ENCODE measurements at places on chromosomes 1 and 21.

- no peak for DNase-seq
Observed at GRCh38 chr1:114490274-114490693, 20.7 kb downstream of the TRIM33 start.

DNA sequence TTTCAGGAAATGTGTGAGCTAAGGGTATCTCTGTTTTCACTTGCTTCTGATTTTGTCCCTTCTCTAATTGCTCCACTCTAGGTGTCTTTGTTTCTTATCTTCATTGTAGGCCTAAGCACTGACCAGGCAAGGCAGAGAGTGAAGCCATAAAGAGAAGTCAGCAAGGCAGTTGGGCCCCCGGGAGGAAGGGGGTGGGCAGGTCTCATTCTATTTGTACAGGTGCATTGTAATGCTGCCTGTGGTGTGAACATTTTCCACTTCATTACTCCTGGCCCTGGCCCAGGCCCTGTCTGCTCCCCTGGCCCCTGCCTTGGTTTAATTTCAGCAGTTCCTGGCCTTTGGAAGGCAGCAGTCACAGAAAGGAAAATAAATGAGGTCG, 86.4 kb upstream of the JUN start:
- no peak for DNase-seq

DNA sequence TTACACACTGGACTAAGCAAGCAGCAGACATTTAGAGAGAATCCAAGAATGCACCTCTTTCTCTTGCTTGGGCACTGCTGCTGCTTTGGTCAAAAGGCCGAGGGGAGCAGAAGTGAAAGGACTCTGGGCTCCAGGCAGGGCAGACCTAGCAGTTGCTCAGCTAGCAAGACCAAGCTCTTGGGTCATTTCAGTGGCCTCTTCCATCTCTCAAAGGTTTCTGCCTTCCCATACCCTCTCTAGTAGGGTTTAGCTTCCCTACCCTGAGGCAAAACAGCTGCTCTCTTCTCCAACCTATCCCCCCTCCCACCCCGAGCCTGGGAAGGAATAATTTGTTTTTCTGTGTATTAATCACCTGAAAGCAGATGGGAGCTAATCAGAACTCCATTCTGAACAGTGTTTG, 25.8 kb downstream of the TFAP2E start:
- DNase-seq: no peak

GRCh38 chr21:42535602-42536171, 22.0 kb downstream of the SLC37A1 start:
- no peak for DNase-seq

DNA sequence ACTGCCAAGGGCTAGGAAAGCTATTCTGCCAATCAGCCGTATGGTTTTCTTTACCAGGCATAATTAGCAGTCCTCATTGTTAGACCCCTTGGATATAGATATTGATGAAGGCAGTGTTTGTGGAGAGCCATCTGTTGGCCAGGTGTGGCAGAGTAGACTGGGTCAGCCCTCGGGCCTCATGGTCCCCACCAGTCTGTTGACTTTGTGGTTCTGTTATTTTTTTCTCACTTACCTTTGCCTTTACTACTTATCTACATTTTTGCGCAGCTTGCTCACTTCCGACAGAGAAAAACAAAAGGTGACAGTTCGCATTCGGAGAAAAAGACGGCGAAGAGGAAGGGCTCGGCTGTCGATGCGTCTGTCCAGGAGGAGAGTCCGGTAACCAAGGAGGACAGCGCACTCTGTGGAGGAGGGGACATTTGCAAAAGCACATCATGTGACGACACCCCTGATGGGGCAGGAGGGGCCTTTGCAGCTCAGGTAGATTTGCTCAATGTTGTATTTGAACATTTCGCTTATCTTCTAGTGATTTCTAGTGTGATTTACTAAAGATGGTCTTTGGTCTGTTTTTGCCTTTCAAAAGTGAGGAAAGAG, 2.3 kb downstream of the PCNT start:
- DNase-seq: no peak

- no peak for DNase-seq
Observed at GRCh38 chr1:173405834-173406233, 71.3 kb upstream of the PRDX6 start.

DNA sequence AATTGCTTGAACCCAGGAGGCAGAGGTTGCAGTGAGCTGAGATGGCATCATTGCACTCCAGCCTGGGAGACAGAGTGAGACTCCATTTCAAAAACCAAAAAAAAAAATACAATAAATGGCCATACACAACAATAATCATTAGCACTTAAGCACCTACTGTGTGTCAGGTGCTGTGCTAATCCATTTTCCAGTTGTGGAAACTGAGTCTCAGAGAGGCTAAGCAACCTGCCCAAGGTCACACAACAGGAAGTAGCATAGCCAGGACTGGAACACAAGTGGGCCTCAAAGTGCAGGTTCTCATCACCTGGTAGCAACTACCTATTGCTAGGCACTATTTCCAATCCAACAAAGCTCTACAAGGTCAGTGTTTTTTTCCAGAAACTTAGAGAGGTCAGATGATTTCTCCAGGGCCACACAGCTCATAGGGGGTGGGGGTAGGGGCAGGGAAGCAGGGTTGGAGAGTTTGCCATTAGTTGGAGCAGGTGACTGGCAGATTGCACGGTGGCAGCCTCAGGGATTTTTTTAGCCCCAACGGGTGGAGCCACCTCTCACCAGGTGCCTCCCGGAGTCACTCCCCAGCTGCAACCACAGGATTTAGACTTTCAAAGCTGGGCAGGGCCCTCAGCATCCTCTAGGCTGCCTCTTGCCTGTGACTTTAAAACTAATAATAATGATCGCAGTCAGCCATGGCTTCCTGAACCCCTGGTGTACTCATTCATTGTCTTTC, 52.5 kb upstream of the ID3 start:
- DNase-seq: no peak

- no peak for DNase-seq
Observed at GRCh38 chr1:47818682-47819573, 178.3 kb downstream of the TRABD2B start.

All from stimulated activated CD4-positive, alpha-beta T cell treated with anti-CD3 and anti-CD28 coated beads, Interleukin-4, amount 100 ng/mL, for 48 hours (primary cell).